ENCODE measurements at places on chromosomes 11 and 22. TPM values are rescaled to one million over a fixed set of nuclear protein-coding genes. Genes with fewer than 3 reads are reported as not detected.

Gene CCDC87
- not detected for total RNA-seq

Gene NFRKB
- total RNA-seq: 52.4 TPM

Gene NPTXR
- total RNA-seq: 1.0 TPM

Gene OR10D3
- not detected for total RNA-seq

Gene MMP12
- total RNA-seq: not detected

Gene FGF19
- total RNA-seq: not detected

Gene SERHL2
- total RNA-seq: 13.0 TPM

Gene SHANK2
- 14.0 TPM for total RNA-seq

Gene OR52I2
- total RNA-seq: not detected

All from suprapubic skin (tissue), 4 donors.